ENCODE measurements at places on chromosomes 2 and 18. TPM values are rescaled to one million over a fixed set of nuclear protein-coding genes. Genes with fewer than 3 reads are reported as not detected.

Gene MORN2
- 41.7 TPM for total RNA-seq

Gene CD207
- not detected for total RNA-seq

Gene FAM124B
- total RNA-seq = not detected

Gene GPR75
- total RNA-seq = 1.5 TPM

Gene CRYBA2
- total RNA-seq = not detected

Measured in A549 treated with DMSO at 1 μM for 4 hours (cell line).